ENCODE measurements at places on chromosomes 13 and 19. TPM values are rescaled to one million over a fixed set of nuclear protein-coding genes. Genes with fewer than 3 reads are reported as not detected.

PGLYRP2 gene
- total RNA-seq = 0.08 TPM

GRCh38 chr19:16398530-16399249, 73.1 kb downstream of the EPS15L1 start:
- DNase-seq = no peak

DNA sequence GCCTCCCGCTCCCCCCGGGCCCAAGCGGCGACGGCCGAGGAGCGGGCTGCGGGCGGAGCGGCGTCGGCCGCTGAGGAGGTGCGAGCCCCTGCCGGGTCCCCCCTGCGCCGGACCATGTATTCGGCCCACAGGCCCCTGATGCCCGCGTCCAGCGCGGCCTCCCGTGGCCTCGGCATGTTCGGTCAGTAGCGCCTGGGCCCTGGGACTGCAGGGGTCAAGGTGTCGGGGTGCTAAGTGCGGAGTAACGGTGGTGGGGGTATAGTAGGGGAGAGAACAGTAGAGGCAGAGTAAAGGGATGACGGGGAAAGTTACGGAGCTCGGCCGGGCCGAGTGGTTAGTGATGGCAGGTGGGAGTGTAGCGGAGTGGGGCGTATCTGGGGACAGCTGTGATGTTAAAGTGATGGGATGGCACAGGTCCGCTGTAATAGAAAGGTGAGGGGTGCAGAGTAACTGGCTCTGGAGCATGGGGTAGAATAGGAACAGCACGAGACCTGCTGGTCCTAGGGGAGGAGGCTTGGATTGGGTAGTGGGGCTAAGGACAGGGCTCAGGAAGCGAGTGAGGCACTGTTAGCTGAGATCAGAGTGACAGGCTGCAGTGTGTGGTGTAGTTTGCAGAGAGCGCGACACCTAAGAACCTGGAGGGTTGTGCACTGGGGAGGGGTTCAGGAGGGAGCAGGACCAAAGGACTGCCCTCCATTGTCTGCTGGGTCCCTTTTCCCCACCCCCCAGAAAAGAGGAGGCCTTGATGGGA, 15.7 kb downstream of the CIC start:
- DNase-seq = peak; percentile 33

ZNF723 gene
- total RNA-seq = not detected

GRCh38 chr13:113597391-113598080, 13.0 kb downstream of the TFDP1 start:
- DNase-seq = no peak

GRCh38 chr19:19459707-19460251, 54.3 kb downstream of the GATAD2A start:
- DNase-seq = peak; percentile 80

PINLYP gene
- 4.4 TPM for total RNA-seq
